ENCODE measurements at places on chromosomes 16 and 17.

DNA sequence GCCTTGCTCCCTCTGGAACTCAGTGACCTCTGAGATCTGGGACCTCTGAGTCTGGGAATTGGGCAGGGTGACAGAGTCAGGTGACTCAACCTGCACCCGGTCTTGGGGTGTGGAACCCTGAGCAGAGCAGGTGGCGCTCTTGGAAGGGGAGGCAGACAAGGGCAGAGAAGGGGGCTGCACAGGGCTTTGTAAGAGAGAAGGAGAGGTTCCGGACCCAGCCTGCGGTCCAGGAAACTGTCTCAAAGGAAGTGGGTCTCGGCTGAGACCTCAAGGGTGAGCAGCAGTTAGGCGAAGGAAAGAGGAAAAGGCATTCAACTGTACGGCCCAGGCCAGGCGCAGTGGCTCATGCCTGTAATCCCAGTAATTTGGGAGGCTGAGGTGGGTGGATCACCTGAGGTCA lies 10.0 kb upstream of the RIPOR1 start:
- DNase-seq, result no peak

DNA sequence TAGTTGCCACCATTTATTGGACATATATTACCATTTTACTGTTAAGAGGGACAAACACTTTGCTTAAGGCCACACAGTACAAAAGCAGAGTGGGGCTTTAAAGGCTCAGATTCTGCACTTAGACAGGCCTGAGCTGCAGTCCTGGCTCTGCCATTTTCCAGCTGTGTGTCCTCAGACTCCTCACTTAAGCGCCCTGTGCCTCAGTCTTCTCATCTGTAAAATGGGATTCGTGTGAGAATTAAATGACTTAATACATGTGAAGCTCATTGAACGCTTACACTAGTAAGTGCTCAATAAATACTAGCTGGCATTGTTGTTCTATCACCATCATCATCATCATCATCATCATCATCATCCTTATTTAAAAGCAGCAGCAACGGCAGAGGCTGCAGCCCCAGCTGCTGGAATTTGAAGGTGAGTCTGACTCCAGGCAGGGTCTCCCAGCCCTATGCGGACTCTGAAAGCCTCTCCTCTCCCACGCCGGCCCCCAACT lies 445 bp upstream of the CACNG5 start:
- DNase-seq, result no peak

GRCh38 chr16:82031116-82032084 lies 3.7 kb upstream of the HSD17B2 start:
- DNase-seq, result no peak

DNA sequence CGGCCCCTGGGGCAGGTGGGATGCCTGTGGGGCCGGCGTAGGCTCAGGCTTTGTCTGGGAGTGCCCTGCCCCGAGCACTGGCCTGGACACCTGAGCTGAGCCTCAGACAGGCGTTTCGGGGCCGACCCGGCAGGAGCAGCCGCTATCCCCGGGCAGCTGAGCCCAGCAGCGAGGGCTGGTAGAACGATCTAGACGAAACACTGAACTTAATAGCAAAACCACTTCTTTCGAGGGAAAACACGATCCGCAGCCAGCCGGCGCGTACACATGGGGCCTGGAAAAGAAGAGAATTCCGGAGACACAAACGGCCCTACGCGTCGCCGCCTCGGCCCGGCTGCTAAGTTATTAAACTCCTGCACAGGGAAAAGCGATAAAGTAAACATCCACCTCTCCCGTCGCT lies 22.0 kb upstream of the SSTR5 start:
- DNase-seq, result no peak

DNA sequence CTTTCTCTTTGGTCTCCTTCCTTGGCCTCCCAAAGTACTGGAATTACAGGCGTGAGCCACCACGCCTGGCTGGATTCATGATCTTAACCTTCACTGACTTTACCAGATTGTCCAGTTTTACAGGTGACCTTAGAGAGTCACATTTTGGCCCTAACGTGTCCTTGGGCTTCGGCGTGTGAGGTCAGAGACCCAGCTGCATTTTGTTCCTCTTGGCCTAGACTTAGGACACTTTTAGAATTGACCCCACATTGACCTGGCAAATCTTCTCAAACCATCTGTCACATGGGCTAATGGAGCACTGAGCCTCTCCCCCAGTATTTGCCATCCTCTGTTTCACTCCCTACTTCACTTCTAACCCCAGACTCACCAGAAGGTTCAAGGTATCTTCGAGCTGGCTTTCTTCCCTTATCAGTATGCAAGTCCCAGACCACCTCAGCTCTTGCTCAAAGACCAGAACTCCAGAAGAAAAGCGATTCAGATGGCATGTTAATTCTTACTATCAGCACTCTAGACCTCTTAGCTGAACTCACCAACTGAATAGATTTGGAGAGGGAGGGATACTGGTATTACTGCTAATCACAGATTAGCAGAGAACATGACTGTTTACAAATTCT lies 1.7 kb upstream of the CYTH1 start:
- DNase-seq, result no peak

DNA sequence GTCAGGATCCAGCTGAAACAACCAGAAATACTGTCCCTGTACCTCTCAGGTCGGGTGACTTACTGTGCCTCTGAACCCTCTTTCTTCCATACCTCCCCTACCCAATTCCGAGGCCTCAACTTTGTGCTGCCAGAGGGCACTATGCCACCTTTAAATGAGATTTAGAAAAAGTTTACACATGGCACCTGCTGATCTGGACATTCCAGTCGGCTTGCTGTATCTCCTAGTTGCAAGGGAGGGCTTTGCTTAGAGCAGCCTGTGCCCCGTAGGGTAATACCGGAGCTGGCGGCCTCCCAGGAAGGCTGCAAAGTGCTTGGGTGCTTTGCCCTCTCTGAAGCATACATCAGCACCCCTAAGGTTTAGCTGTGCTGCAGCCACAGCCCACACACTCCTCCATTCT lies 306.0 kb upstream of the RBFOX1 start:
- DNase-seq, result no peak

DNA sequence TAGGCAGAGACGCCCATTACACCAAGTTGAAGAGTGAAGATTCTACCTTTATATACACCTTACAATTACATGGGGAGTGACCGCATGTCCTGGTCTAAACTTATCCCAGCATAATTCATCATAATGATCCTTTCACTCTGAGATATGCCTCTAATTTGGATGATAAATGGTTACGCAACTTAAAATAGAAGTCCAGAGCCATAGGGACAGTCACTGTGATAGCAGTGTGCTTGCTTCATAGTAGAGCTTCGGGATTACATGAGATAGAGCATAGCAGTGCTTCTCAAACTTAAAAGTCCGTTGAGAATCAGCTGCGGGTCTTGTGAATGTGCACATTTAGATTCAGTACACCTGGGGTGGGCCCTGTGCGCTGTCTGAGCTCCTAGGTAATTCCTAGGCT lies 16.9 kb downstream of the USP10 start:
- DNase-seq, result no peak

GRCh38 chr16:56847173-56847910 lies 17.7 kb upstream of the SLC12A3 start:
- no peak for DNase-seq

DNA sequence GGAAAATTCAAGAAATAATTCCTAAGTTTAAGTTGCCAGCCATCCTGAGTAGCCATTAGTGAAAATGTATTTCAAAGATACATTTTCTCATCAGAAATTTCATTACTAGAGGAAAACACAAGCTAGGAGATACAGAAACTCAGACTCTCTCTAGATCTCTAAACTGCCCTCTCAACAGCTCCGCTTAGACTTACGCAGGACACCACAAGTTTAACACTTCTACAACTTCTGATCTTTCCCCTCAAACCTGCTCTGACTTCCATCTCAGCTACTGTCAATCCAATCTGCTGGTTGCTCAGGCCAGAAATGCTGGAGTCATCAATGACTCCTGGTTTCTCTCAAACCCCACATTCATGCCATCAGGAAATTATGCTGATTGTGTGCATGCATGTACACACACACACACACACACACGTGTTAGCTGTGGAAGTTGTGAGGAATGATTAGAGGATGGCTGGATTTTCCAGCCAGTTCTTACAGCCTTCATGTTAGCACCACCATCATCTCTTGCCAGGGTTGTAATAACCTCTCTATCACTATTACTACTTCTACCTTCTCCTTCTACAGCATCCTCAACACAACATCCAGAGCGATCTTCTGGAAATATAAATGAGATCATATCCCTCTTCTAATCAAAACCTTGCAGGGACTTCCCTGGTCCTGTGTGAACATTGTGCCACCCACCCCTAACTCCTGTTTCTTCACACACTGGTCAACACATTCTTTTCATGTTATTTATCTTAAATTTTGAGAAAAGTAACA lies 47.1 kb downstream of the COX10 start:
- no peak for DNase-seq

GRCh38 chr16:85233516-85233915 lies 121.2 kb upstream of the CIBAR2 start:
- DNase-seq, result no peak

GRCh38 chr17:81579821-81580321 lies 27.7 kb upstream of the FAAP100 start:
- DNase-seq, result no peak

DNA sequence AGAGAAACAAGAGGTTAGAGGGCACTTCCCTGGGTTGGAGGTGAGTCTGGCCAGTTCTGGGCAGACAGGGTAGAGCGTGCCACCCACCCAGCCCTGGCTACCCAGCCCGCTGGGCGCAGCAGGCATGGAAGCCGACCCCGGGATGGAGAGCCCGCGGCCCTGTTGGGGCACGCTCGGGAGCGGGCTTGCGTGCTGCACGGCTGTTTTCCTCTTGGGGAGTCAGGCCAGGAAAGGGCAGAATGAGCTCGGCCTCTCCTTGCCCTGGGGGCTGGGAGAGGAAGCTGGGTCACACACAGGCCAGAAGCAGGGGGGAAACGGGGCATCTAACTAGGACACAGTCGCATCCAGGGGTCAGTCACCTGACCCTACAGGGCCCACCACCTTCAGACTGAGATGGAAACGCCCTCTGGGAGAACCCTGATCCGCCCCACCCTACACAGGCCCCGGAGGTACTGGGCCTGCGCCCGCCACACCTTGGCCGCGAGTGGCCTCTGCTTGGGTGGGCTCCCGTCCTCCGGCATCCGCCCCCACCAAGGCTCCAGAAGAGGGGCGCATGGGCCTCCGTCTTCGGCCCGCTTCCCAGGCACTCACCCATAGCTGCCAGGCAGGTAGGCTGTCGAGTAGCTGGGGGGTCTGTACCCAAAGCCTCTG lies 1.2 kb downstream of the SOX15 start:
- no peak for DNase-seq

DNA sequence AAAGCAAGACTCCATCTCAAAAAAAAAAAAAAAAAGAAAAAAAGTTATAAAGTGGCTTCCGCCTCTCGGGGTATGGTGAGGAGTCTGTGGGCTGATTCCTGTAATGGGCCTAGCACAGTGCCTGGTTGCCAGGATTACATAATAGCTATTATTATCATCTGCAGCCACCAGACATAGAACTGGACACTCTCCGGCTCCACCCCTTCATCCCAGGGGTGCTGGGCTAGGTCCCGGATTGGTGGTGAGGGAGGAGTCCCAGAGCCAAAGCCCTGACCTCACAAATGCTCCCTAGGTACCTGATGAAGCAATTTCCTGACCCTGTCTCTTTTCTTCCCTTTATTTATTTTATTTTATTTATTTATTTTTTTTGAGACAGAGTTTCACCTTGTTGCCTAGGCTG lies 11.6 kb upstream of the ADGRG1 start:
- no peak for DNase-seq

GRCh38 chr16:10067835-10068234 lies 114.4 kb downstream of the GRIN2A start:
- DNase-seq, result no peak

Data from stimulated activated CD8-positive, alpha-beta memory T cell treated with anti-CD3 and anti-CD28 coated beads, Interleukin-2, amount 100 ng/mL, for 1 hour (primary cell).